Activated CD4-positive, alpha-beta T cell treated with anti-CD3 and anti-CD28 coated beads, Interleukin-2, Interleukin-4, amounts not matched to agents 100 ng/mL and 50 ng/mL, durations not matched to agents 16 hours and 8 hours (primary cell): ENCODE measurements at places on chromosomes 7 and 10.

GRCh38 chr7:64651632-64652165 is 14.2 kb upstream of the ZNF107 start:
- no peak for DNase-seq

- no peak for DNase-seq
These were observed 46.2 kb downstream of the LAMB4 start for GRCh38 chr7:108083980-108084379.

DNA sequence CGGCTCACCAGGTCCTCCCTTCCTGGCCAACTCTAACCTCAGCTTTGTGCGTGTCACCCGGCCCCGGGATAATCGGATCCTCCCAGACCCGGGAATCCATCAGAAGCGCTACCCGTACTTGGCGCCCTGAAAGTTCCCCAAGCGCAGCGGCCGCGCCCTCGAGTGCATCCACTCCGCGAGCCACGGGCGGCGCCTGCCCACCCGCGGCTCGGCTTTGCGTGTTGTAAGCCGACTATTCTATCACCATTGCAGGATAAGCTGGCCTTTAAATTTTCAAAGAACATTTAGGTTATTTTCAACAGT is 35.7 kb upstream of the EBLN1 start:
- no peak for DNase-seq

DNA sequence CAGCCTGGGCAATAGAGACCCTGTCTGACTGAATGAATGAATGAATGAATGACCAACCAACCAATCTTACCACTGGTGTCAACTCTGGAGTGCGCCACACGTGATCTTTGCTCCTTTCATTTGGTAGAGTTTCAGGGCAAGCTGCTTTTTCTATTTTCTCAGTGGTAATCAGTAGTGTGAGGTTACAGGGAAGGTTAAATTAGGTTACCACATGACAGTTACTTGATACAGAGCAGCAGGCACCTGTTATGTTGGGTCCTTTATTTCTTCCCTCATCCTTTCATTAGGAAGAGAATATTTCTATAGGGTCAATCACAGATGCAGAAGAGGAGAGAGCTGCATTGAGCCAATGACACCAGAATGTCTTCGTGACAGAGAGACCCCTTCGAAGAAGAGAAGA is 167.8 kb downstream of the KIAA1217 start:
- no peak for DNase-seq

- peak; percentile 50 for DNase-seq
These were observed 9.0 kb upstream of the CHUK start for GRCh38 chr10:100238429-100238828.

DNA sequence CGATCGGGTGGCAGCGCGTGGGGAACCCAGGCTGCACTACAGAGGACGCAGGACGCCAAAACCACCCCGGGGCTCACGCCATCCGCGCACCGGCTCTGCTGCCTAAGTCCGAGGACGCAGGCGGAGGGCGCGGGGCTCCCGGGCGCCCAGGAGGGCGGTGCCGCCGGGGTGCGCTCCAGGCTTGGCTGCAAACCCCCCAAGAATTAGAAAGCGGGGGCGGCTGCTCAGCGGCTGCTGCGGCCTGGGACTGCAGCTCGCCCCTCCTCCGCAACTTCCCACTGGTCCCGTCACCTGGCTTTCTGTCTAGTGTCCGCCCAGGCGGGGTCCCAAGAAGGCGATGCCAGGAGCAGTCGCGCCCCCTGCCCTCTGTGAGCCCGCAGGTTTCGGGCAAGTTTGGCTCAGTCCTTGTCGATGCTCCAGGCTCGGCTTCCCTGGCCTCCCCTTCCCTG is 1.7 kb upstream of the POU6F2 start:
- no peak for DNase-seq

DNA sequence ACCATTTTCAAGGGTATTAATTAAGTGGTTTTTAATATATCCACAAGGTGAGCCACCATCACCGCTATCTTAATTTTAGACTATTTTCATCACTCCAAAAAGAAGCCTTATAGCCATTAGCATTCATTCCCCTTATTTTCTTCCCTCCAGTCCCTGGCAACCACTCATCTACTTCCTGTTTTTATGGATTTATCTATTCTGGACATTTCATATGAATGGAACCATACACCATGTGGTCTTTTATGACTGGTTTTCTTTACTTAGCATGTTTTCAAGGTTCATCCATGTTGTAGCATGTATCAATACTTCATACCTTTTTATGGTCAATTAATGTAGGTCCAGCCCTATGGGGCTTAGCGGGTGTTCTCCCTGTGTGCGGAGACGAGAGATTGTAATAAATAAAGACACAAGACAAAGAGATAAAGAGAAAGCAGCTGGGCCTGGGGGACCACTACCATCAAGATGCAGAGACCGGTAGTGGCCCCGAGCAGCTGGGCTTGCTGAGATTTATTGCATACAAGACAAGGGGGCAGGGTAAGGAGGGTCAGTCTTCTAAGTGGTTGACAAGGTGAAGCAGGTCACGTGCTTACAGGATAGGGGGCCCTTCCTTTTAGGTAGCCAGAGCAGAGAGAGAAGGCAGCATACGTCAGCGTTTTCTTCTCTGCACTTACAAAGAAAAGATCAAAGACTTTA is 14.6 kb downstream of the WBP1L start:
- no peak for DNase-seq

- DNase-seq, result no peak
These were observed 920.9 kb downstream of the LRMDA start for GRCh38 chr10:76352300-76352699.

DNA sequence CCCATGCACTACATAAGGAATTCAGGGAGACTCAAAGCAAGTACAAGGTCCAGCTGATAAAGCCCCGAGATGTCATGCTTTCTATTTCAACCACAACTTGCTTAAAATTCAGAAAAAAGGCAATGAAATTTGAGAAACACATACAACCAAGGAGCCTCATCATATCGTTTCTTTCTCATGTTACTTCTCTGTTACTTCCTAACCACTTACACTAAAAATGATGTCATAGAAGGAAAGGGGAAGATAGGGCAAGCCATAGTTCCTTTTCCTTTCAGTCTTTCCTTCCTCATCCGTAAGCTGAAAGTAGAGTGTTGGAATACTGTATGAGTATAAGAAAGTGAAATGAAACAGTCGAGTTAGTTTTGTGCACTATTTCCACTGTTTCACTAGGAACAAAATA is 27.9 kb upstream of the CDK14 start:
- no peak for DNase-seq

- no peak for DNase-seq
These were observed 440.8 kb downstream of the HTR7 start for GRCh38 chr10:90417029-90417428.

DNA sequence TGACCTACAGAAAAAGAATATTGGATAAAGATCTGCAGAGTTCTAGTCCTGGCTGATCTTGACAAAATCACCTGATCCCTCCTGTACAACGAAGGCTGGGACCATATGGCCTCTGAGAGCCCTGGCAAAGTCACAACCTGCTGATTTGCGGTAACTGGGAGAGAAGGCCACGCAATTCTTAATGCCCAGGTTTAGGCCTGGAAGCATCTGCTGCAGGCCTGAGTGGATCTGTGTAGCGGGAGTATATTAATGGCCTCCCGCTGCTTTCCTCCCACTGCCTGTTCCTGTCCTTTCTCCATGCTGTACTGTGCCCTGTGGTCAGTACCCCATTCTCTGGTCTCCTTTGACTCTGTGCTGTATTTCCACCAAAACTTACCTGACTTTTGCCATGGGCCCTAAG is 24.2 kb downstream of the AKR1B1 start:
- DNase-seq, result no peak

GRCh38 chr7:157002819-157003421 is 7.5 kb downstream of the MNX1 start:
- DNase-seq, result no peak

- DNase-seq, result no peak
These were observed 215.7 kb downstream of the RELN start for GRCh38 chr7:103773726-103774125.

DNA sequence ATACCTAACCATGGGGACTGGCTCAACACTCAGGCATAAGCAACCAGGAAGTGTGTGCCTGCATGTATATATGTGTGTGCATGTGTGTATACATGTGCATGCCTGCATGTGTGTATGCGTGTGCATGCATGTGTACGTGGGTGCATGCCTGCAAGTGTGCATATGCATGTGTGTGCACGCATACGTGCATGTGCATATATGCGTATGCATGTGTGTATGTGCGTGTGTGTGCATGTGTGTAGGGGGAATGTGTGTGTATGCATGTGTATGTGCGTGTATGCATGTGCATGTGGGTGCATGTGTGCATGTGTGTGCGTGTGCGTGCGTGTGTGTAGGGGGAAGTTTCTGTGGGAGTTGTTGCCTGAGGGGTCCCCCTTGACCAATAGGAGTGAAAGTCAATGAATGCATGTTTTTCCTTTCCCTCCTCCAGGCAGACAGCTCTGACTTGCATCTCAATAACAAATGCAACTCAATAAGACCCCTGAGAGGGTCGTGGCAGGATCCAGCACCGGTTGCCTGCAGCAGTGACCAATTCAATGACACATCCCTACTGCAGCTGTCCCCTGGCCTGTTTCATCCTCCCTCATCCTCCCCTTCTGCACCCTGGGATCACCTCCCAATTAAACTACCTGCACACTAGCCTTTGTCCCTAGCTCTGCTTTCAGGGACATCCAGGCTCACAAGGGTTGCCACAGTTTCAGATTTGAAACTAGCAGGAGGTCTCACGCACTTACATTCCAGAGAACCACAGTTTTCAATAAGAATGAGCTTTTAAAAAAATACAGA is 27.0 kb upstream of the FZD8 start:
- DNase-seq, result no peak

GRCh38 chr7:69422574-69422985 is 175.7 kb upstream of the AUTS2 start:
- DNase-seq, result no peak

GRCh38 chr10:32949221-32949678 is 8.8 kb downstream of the ITGB1 start:
- DNase-seq, result no peak

DNA sequence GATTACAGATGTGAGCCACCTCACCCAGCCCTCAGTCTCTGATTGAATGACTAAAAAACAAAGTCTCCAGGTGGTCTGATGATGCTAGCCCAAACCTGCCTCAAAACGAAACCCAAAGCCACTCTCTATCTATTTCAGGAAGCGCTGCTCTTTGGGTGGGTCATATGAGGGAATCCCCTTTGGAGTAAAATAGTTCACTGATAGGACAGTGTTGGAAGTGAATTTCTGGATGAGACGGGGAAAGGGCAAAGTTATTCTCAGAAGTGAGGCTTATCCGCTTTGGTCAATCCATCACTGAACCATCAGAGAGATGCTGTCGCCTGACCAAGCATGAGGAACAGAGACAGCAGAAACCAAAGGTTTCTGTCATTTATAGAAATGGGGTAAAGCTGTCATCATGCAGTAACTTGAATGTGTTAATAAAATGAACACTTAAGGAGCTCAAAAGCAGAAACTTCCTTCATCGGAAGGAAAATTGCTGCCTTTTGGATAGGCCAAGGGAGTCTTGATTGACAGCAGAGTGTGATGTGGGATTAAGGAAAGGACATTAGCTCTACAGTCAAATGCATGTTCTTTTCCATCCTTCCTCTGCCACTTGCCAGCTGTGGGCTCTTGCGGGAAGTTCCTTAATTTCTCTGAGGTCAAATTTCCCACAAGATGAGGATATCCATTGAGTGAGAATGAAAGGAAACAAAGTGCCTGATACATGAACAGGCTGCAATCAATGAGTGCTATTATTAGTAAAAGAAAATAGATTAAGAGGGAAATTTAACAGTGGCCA is 64.9 kb upstream of the C1QL3 start:
- peak; percentile 14 for DNase-seq

GRCh38 chr7:27025270-27025669 is 70.5 kb downstream of the HOXA1 start:
- DNase-seq, result no peak

- no peak for DNase-seq
These were observed 159.4 kb upstream of the MAGI2 start for GRCh38 chr7:79612903-79613302.

- DNase-seq, result no peak
These were observed 124.1 kb upstream of the TEX47 start for GRCh38 chr7:88919478-88920131.

GRCh38 chr10:5283305-5284158 is 81.2 kb upstream of the UCN3 start:
- DNase-seq, result peak; percentile 66

- DNase-seq, result no peak
These were observed 657.3 kb upstream of the FOXK1 start for GRCh38 chr7:4024806-4025205.

- DNase-seq, result peak; percentile 56
These were observed 10.2 kb upstream of the CH25H start for GRCh38 chr10:89217057-89217990.
